ENCODE measurements at places on chromosomes 6 and 20.

DNA sequence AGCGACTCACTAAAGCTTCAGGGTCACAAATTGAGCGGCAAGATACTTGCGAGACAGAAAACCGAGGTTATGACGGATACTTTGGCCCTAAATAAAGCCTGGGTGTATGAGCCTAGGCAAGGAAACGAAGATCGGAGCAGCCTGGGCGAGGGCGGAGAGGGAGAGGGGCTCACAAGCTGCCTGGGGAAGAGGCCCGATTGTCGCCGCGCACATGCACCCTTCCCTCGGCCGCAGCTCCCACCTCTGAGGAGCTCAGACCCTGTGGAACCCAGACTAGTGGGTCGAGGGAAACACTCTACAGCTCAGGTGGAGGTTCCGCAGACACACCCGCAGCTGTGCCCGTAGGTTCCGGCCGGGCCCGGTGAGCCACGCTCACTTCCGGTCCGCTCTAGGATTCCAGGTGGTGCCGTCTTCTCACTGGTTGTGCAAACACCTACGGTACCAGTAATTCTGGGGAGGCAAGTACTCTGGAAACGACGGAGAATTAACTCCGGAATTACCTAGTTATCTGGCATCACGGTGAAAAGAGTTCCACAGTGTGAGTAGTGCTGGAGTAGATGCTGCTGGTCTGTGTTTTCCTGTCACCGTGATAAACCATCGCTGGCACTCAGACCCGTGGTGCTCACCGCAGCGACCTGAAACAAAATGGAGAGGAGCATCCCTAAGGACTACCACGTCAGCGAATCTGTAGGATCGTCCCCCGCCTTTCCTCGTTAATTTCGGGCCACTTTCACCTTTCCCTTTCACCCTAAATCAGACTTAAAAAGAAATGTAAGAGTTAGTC is 61.5 kb downstream of the GPX5 start:
- DNase-seq: peak; percentile 95

- peak; percentile 27 for DNase-seq
Observed at GRCh38 chr20:34834459-34834893, 9.0 kb upstream of the NCOA6 start.

- peak; percentile 100 for DNase-seq
Observed at GRCh38 chr6:92231171-92231701, 1188.1 kb downstream of the EPHA7 start.

DNA sequence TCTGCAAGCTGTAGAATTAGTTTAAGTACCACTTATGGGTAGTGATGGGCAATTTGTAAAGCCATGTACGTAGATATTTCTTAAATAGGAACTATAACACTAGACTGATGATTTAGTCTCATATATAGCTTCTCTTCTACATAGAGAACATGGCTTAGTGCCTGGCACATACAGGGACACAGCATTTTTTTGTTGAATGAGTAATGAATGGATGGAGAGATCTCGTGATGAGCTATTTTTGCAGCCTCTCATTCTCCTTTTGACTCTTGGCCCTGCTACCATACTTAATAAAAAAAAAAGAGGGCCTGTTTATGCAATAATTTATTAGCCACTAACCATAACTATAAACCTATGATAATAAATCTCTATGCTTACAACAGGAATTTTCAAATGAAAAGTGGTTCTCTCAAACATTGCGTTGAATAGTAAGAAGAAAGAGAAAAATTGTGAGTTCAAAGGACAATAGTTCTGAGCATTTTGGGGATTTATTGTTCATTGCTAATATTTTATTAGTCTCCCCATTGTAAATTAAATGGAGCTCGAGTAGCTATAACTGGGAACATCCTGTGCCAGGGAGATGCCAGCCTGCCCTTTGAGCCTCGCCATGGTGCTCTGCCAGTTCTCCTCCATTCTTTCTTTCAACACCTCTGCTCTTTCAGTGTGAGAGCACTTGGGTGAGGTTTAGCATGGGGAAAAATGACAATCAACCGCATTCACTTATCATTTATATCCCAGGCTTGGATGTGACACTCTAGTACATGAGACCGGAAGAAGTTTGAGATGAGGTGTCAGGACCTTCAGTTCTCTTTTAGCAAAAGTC is 14.7 kb upstream of the RCAN2 start:
- DNase-seq: no peak
